ENCODE measurements at places on chromosomes 11 and 22. TPM values are rescaled to one million over a fixed set of nuclear protein-coding genes. Genes with fewer than 3 reads are reported as not detected.

Gene E2F8
- not detected for total RNA-seq

DNA sequence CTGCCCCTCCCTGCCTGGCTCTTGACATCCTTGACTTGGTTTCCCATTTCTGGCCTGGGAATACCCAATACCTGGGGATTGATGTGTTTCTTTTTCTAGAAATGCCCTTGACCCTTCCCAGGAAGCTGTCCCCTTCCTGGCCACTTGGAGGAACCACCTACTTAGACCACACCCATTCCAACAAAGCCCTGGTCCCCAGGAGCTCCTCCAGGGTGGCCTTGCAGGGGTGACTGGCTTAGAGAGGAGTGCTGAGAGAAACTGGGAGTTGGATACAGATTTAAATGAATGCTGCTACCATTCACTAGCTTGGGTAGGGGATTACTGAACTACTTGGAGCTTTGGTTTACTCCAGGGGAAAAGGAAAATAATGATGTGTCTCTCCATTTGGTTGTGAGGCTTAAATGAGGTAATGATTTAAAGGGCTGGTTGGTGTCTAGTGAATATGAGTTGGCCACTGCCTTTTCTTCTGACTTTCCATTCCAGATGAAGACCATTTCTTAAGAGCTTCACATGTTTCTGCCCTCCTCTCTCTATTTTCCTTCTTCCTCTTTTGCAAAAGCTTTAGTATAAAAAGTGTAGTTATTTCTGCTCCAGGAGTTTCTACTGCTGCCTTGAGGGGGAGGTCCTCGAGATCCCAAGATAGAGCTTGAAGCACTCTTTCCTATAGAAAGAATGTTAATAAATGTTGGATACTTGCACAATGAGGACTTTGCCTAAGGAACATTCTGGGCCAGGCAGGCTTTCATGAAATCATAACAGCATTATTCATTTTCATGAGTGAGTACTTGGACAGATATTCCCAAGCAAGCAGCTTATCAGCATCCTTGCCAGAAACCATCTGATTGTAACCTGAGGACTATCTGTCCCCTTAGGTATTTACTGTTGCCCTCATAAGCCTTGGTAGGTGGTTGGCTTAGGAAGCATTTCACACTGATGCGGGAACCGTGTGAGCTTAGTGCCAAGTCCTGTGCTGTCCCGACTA, 22.4 kb downstream of the PANX1 start:
- DNase-seq = no peak
- H3K4me3 ChIP-seq = no peak overlapping the region
- H3K36me3 ChIP-seq = peaks cover 8% of the 10 kb centered on the region
- no peaks in the 10 kb centered on the region for H3K4me1 ChIP-seq
- no peaks in the 10 kb centered on the region for H3K27me3 ChIP-seq

Gene ZNF214
- total RNA-seq = 7.2 TPM

Gene SGSM1
- total RNA-seq = 0.22 TPM

DNA sequence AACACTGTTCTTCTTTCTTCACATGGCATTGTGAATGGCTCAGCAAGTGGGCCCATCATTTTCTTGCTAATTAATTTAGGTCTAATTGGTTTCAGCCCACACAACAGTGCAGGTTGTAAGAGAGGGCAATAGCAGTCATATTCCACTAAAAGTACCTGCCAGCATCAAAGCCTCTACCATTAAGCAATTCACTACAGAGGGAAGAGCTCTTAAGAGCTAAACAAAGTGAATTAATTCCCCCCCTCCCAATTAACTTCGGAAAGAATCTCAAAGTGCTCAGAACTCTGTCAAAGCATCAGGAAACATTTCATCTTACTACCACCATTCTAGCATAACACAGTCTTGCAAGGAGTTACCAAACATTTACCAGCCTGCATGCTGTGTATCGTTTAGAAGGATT, 133.9 kb upstream of the UBASH3B start:
- DNase-seq = no peak
- H3K27me3 ChIP-seq = no peaks in the 10 kb centered on the region
- no peaks in the 10 kb centered on the region for H3K36me3 ChIP-seq
- no peak overlapping the region for H3K27ac ChIP-seq
